Stimulated activated CD4-positive, alpha-beta T cell treated with anti-CD3 and anti-CD28 coated beads, Interleukin-1b, Interleukin-23, amount 100 ng/mL, for 24 hours (primary cell): ENCODE measurements at places on chromosomes 2 and 18.

GRCh38 chr2:71689393-71689792 is 236.0 kb downstream of the DYSF start:
- no peak for DNase-seq

DNA sequence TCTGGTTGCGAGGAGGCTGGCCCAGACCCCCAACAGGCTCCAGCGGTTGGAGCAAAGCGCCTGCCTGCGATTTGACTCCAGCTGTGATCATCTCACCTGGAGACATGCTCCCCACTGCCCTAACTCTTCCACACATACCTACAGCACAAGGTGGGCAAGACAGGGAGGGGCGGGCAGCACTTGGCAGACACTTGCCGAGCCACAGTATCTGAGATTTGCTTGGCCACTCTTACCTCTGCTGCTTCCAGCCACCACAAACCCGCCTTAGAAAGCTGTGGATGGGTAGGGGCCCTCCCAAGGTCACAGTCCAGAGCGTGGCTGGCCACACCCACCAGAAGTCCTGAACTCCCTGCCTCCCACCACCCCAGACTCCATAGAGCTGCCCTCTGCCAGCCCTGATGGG is 8.2 kb downstream of the CYP26B1 start:
- DNase-seq: no peak

DNA sequence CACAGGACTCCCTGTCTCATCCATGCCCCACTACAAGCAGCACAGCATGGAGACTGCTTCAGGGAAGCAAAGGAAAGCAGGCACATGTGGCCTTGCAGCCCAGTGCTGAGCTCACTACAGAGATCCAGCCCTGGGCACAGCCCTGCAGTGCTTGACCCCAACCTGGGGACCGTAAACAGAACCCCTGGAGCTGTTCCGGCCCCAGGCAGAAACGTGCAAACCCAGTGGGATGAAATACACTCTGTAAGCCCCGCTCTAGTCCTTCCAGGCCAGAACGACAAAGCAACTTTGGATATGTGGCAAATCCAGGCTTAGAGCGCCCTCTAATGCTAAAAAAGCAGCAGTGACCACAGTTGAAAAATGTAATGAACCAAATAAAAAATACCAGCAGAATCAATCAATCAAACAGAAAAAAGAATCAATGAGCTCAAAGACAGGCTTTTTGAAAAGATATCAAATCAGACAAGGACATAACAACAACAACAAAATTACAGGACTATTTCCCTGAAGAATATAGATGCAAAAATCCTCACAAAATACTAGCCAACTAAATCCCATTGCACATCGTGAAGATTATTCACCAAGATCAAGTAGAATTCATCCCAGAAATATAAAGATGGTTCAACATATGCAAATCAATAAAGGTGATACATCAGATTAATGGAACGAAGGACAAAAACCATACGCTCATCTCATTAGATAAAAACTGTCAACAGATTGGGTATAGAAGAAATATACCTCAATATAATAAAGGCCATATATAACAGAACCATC is 45.6 kb downstream of the ZNF519 start:
- no peak for DNase-seq

DNA sequence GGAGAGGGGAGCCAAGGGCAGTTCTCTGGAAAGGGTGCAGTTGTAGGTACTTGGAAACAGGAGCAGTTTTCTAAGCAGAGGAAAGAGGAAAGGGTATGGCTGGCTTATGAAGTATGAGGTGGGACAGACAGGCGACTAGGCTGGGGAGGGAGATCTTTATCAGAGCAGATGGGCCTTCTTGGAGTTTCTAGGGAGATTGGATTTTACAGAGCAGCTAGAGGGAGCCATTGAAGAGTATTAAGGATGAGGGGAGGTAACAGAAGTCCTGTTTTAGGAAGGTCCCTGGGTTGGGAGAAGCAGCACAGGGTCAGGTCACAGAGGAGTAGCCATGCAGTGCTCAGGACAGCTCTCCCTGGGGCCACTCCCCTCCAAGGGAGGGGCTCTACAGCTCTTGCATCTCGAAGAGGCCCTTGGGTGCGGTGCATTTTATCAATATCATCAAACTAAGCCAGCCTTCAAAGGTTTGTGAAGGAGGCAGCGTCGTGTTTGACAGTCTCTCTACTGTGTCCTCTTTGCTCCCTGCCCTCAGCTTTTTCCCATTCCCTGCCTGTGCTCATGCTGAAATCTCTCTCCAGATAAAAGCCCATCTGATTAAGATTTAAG is 154.3 kb downstream of the SETBP1 start:
- no peak for DNase-seq

DNA sequence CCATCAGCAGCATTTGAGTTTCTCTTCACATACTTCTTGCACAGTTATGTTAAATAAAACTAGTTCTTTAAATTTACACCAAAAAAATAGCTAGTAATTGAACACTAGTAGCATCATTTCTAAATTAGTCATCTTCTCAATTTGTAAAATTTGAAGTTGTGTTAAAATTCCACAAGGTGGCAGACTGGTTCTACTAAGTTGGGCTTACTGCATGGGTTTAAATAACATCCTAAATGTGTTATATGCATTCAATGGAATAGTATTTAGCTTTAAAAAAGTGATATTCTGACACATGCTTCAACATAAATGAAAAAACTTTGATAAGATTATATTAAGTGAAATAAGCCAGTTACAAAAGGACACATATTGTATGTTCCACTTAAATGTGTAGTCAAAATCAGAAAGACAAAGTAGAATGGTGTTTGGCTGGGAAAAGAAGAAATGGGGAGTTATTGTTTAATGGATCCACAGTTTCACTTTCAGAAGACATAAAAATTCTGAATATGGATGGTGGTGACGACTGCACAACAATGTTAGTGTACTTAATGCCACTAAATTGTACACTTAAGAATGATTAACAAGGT is 28.7 kb upstream of the RPRD1A start:
- DNase-seq: no peak

- no peak for DNase-seq
These were observed 115.1 kb downstream of the PLCL1 start for GRCh38 chr2:197919487-197919886.

- no peak for DNase-seq
These were observed 108.9 kb downstream of the THSD7B start for GRCh38 chr2:136874258-136874657.

- no peak for DNase-seq
These were observed 70.6 kb downstream of the CCDC178 start for GRCh38 chr18:33369711-33370449.

GRCh38 chr2:186695081-186695756 is 1.4 kb downstream of the FAM171B start:
- no peak for DNase-seq

DNA sequence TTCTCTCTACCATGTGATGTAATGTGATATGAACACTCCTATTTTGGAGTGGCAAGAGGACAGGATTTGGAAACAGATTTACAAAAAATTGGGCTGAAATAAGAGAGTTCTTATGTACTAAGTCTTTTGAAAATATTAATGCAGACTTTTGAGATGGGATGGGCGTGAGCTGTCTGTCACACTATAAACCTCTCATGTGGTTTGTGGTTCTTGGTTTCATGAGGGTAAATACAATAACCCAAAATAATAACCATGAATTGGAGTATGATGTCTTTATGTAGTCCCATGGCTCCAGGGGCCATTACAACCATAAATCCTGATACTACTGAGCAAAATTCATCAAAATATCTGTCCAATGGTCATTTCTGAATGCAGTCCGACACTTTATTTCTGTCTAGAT is 668.0 kb downstream of the MBD2 start:
- no peak for DNase-seq

DNA sequence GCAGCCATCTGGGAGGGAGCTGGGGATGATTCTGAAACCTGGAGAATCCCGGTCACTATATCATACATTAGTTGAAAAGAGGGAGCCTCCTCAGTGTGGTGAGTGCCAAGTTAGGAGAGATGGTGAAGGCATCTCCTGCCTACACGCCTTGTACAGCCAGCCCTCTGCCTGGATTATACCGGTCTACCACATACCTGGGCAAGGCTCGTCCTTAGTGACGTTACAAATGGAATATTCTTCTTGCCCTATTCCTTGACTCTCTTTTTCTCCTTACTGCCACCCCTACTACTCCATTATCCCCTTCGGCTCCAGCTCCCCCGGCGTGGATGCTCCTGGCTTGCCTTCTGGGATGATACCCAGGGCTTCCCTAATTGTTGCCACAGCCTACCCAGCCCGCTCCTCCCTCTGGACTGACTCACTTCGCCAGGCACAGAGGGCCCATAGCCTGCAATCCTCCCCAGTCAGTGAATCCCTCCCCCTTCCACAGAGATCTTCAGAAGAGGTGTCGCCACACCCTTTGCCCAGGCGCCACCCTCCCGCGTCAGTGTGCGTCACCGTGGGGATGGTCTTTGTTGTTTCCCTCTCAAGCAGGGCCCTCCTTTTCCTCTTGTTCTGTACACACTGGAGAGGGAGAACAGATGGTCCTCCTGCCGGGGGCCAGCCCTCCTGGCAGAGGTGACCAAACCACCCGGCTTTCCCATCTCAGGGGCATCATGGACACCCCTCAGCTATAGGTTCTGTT is 115.2 kb upstream of the EPAS1 start:
- DNase-seq: no peak

DNA sequence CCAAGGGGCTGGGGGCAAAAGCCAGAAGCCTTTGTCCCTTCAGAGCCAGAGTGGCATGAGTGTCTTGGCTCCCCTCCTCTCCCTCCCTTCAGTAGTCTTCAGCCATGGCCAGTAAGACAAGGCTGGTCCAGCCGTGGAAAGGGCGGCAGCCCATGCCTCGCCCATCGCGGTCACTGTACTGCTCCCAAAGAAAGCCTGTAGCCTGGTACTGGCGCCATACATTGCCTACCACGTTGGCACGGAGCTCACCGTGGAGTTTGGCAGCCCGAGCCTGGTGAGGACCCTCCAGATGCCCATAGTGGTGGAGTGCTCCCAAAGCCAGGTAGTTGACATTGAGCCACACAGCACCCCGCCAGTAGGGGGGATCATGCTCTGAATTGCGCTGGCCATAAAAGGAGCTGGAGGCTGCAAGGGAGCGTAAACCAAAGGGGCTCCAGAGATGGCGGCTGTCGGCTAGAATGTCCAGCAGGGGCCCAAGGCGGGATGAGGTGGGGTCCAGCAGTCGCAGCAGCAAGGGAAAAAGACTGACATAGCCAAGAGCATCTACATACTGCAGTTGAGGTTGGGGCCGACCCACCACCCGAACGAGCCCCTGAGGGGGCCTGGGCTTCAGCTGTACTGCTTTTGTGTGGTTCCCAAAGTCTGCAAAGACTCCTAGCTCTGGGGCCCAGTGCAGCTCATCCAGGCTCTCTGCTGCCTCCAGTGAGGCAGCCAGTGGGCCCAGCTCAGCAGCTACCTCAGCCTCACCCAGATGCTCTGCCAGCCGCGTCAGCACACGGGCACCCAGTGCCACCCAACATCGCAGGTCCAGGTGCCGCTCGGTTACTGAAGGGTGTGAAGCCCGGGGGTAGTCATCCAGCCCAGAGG is 3.2 kb downstream of the WBP1 start:
- DNase-seq: no peak

- DNase-seq: no peak
These were observed 88.4 kb upstream of the STK17B start for GRCh38 chr2:196259507-196260481.
